Activated naive CD4-positive, alpha-beta T cell treated with anti-CD3 and anti-CD28 coated beads, Interleukin-2, amount 50 U/mL, for 16 hours (primary cell): ENCODE measurements at places on chromosomes 2 and 18.

DNA sequence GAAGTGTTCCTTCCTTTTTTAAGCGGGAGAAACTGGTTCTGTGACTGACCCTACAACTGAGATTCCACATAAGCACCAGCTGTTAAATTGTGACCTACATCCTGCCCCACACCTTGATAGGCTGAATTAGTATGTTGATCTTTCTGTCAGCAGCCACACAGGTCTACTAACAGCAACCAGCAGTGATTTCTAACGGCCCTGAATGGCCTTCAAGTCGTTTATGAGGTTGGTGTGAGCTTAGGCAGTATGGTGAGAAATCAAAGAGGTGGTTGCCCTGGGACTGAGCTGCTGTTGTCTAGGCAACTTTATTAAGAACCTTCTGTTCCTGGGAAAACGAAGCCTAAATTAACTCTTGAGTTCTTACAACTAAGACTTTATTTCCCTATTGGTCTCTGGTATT is 197.2 kb upstream of the FSHR start:
- DNase-seq, result no peak

DNA sequence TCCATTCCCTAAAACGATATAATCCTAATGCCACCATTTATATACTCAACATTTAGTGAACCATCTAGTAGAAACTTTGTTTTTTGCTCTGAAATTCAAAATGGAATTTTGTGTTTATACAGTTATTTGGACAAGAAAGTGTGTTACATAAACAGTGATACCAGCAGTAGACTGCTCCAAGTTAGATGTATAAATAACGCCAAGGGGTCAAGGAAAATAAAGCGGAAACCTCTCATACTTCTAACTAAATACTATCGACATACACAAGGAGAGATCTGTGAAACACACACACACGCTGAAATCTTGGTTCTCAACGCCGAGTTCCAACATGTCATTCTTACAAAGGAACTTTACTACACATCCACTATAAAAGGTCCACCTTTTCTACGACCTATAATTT is 1.2 kb downstream of the TXNL1 start:
- no peak for DNase-seq

DNA sequence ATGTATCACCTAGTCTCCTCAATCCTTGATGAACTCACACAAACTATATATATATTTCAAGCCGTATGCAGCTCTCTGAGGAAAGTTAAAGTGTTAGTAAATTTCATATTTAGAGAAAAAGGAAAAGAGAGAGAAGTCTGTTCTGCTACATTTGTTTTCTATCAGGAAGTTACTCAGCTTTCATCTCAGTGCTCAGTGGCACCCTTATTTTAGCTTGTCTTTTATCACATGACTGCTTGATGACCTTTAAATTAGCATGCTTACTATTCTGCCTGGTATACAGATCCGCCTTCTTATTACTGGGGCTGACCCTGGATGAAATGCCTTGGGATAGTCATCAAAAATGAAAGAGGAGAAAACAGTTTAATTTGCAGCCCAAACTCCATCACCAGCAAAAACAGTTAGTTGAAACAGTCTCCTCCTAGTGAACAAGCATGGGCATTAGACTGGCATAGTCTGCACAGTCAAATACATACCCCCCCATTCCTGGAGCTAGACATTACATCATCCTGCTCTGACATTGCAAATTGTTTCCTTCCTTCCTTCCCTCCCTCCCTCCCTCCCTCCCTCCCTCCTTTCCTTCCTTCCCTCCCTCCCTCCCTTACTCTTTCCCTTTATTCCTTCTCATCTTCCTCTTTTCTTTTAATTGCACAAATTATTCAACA is 215.7 kb downstream of the TMEM182 start:
- no peak for DNase-seq

DNA sequence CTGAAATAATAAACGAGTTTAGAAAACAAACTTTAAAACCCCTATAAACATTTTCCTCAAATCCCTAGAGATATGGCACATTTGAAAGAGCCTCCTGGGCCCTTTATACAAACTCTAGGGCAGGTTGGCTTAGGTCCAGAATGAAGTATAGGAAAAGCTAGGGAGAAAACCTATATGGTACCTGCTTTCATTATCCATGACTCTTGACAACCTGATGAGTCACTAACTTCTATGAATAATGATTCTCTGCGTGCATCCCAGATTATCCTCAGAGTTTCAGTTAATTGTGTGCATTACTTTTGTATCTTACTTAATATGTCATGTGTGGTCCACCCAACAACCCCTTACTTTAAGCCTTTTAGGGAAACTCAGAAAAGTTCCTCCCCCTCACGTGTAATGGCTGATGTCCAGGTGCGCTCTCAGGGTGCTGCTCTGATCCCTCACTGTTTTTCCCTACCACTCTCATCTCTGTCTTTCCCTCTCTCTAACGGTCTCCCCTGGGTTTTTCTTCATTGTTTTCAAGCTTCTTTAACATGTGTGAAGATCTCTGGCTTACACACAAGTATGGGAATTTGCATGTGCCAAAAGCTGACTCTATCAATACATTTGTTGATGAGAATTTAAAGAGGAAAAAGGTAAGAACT is 78.5 kb downstream of the LRP1B start:
- no peak for DNase-seq

GRCh38 chr2:13758412-13758811 is 874.1 kb upstream of the LRATD1 start:
- no peak for DNase-seq

DNA sequence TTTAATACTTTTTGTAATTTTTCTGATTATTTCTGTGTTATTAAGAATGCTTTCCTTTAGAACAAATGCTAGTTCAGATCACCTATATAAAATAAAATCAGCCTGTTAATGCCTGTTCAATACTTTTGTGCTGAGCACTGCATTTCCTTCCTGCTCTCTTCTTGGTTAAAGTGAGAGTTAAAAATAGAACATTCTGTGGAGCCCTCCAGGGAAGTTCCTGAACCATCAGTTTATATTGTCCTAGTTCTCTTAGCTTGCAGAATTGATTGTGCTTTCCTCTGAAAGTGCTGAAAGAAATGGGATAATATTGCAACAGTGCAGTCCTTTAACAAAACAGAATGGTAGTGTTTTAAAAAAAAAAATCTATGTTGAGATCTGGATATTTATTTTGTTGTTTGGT is 74.6 kb upstream of the UBXN4 start:
- no peak for DNase-seq

DNA sequence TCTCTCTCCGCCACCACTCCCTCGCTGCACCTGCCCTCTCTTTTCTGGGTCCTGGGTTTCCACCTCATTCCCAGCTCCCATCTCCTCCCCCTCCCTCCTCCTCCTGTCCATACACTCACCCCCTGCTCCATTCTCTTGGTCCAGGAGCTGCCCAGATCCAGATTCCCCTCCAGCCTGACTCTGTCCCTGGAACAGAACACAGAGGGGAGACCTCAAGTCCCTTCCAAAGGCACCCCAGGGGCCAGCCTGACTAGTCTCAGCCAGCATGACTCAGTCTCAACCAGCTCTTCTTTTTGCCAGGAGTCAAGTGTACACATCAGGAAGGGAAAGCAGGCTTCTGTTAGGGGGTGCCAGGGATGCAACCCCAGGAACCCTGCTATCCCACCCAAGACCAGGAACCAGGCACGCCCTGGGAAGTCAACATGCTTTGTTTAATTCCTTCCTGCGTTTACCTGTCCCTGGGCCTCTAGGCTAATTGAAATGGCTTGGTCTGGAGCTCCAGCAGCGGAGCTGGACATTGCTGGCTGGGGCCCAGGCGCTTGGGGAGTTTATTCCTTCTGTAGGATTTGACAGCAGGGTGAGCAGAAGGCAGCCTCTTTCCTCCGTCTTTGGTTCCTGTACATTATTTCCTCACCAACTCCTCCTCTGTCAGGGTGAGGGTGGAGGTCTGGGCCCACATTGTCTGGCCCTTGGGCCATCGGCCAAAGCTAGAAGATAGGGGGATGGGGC is 28.4 kb upstream of the SELENOI start:
- DNase-seq, result no peak

GRCh38 chr2:3195641-3196476 is 181.8 kb downstream of the EIPR1 start:
- no peak for DNase-seq

- DNase-seq, result no peak
Observed at GRCh38 chr2:179049203-179049545, 763 bp downstream of the CCDC141 start.
